Activated T-helper 2 cell treated with anti-CD3 and anti-CD28 coated beads, Interferon-gamma antibody, Interleukin-2, Interleukin-4, amounts not matched to agents 10 μg/mL and 5 μg/mL and 100 μg/mL, durations not matched to agents 14 hours and 24 hours and 36 hours (primary cell): ENCODE measurements at places on chromosomes 13 and 19.

DNA sequence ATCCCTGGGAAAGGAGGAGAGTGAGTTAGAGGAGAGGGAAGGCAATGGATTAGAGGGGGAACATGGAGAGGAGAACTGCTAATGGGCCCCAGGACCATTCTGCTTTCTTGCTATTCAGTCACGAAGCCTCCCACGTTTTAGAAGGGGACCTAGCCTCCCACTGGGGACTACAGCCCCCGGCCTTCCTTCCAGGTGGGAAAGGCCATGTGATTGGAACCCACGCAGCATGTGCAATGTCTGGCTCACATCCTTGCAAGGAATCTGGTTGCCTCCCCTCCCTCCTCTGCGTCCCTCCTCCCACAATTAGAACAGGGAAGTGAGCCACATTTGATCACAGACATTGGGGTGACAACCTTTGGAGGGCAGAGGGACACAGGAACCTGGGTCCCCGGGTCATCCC, 22.5 kb upstream of the PLA2G4C start:
- DNase-seq: no peak

DNA sequence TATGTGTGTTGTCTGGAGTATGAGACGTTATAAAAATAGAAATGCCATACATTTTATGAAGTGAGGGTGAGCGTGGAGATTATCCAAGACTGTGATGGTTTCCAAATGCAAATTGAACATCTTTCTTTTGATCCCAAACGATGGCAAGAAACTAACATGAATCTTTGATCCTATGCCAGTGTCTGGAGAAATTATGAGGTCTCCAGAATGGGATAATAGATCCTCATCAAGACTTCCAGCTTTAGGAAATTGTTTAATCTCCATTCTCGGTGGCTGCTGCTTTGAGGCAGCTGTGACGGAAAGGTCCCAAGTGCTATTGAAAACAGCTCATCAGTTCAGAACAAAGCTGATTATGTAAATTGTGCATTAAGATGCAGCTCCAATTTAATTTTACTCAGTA, 30.8 kb downstream of the CBY2 start:
- DNase-seq: no peak

- no peak for DNase-seq
These were observed 18.8 kb upstream of the SPC24 start for GRCh38 chr19:11174336-11174735.

DNA sequence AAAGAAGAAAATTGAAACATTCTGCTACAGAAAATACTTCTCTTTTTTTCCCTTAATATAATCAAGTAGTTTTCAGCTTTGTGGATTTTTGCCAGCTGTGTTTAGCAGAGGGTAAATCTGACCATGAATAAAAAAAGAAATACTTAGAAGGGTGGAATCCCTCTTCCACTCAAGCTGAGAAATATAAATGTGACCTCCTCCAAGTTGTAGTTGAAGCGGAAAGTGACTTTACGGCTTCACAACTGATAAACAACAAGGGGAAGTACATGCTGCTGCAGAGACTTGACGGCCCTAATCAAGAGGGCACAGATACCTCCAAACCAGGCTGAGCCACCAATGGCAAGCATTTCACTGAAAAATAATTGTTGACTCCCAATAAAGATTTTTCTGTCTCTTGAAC, 785.0 kb downstream of the SLITRK5 start:
- DNase-seq: no peak

DNA sequence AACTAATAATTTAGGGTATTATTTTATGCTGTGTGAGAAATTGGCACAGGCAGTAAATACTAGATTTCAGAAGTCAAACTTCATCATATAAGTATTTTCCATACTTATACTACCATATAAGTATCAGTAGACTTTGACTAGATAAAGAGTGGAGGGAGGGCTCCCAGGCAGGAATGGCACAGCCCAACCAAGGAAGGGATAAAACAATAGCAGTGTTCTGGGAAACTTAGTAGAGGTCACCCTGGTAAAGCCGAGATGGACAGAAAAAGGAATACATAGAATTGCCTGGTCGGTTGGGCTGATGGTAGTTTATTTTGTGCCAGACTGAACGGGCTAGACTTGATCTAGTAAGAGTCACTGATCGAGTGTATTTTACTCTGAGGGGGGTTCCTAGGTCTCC, 19.6 kb upstream of the KCTD4 start:
- no peak for DNase-seq

GRCh38 chr13:49314344-49314882, 66.7 kb downstream of the CDADC1 start:
- DNase-seq: no peak

- DNase-seq: no peak
These were observed 277.1 kb downstream of the KLF5 start for GRCh38 chr13:73335944-73336343.

GRCh38 chr19:15464394-15465385, at the start of gene RASAL3:
TSS of gene RASAL3 (minus strand) at chr19:15464544. CDS start at chr19:15464358, 186 bp downstream.
- peak; percentile 61 for DNase-seq

GRCh38 chr19:50556282-50557008, 11.8 kb downstream of the LRRC4B start:
- peak; percentile 73 for DNase-seq

DNA sequence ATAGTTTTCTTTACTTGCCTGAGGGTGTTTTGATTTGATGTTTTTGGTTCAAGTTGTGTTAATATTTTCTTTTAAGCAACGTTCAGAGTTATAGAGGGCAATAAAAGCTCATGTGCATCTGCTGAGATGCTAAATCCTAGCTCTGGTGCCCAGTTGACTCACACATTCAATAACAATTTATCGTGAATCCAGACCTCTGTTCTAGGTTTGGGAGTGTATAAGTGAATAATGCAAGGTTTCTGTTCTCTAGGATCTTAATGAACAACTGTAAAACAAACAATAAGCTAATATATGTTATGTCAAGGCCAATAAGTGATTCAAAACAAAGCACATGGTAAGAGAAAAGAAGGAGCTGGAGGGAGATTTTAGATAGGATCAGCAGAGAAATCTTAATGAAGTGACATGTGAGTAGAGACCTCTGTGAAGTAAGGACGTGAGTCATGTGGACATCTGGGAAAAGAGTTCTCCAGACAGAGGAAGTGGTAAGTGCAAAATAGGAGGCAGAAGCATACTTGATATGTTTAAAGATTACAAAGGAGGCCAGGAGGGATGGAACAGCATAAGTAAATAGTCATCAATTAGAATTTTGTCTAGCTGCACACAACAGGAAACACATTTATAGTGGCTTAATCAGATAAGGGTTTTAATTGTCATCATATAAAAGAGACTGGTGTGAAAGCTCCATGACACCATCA, 278.5 kb upstream of the HTR2A start:
- DNase-seq: no peak

DNA sequence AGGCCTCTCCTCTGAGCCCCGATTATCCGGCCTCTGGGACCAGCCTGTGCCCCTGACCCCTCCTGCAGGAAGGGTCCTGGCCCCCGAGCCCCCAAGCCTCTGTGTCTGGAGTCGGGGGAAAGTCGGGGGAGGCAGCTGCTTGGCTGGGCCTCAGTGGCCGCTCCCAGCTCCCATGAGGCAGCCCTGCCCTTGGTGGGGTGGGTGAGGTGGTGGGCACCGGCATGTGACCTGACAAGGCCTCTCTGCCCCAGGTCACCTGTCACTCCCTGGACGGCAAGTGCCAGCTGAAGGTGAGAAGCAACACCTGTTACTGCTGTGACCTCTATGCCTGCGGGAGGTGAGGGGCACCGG, 41.5 kb downstream of the TMEM255B start:
- DNase-seq: no peak

DNA sequence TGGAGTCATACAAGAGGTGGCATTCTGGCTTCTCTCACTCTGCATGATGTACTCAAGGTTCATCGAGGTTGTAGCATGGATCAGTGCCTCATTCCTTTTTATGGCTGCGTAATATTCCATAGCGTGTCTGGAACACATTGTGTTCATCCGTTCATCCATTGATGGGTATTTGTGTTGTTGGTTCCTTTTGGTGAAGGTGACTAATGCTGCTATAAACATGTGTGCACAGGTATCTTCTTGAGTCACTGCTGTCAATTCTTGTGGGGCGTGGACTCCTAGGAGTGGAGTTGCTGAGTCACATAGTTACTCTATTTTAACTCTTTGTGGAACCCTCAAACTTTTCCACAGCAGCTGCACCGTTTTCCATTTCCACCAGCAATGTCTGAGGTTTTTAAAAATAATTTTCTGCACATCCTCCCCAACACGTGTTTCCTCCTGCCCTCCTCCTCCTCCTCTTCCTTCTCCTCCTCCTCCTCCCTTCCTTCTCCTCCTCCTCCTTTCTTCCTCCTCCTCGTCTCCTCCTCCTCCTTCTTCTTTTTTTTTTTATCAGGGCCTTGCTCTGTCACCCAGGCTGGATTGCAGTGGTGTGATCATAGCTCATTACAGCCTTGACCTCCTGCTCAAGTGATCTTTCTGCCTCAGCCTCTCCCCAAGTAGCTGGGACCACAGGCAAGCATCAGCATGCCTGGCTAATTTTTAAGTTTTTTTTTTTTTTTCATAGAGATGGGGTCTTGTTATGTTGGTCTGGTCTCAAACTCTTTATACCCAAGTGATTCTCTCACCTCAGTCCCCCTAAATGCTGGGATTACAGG, 2.0 kb upstream of the TMEM221 start:
- no peak for DNase-seq

DNA sequence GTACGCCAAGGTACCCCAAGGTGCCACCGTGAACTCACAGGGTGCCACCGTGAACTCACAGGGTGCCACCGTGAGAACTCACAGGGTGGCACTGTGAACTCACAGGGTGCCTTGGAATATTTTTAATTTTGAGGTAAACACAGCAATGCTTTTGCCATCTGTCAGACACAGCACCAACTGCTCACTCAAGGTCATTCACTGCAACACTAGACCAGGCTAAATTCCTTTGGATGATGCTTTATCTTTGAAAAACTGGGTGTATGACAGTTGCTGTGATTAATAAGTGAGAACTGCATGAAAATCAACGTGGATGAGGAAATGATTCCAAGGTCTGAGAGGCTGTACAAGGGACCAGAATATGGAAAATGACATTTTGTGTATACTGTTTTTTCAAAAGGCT, 18.9 kb downstream of the SAFB2 start:
- DNase-seq: no peak

DNA sequence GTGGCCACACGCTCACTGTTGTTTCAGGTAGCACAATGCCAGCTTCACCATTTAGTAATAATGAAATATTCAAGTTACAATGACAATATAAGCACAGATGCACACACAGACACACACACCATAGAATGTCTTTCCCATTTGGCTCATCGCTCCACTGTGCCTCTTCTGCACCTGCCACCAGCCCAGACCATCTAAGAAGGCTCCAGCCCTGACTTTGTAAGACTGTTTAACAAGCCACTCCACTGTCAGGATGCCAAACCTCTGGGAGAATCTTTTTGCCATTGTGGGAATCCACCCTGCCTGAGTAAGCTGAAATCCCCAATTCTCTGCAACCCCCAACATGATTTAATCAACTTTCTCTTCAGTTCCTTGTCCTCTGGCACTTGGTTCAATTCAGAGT, 60.6 kb downstream of the LHFPL6 start:
- no peak for DNase-seq

GRCh38 chr13:97250560-97250959, 28.4 kb downstream of the MBNL2 start:
- no peak for DNase-seq

GRCh38 chr19:54387991-54388801, 23.5 kb upstream of the LAIR1 start:
- peak; percentile 32 for DNase-seq

DNA sequence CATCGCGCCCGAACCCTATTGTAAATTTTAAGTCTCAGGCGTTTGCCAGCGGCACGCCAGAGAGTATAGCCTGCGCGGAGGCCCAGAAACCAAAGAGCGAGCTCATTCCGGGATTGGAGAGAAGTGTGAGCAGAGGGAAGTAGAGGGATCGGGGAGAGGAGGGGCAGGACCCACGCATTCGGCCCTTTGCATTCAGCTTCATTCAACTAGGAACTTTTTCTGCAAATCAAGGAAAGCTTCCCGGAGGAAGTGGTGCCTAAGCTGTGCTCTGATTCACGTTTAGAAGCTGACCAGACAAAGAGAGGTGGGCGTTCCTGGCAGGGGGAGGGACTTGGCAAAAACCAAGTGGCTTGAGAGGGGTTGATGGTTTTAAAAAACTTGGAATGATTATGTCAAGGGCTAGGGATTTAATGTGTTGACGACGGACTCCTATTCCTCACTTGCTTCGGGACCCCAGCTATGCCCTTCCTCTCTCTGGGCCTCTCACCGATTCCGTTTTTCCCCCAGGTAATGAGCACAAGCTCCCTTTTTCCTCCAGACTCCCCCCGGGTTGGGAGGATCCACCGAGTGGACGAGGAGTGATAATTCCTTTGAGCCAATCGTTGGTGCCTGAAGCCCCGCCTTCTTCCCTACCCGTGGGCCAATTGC, 811 bp upstream of the PRMT1 start:
- peak; percentile 37 for DNase-seq

DNA sequence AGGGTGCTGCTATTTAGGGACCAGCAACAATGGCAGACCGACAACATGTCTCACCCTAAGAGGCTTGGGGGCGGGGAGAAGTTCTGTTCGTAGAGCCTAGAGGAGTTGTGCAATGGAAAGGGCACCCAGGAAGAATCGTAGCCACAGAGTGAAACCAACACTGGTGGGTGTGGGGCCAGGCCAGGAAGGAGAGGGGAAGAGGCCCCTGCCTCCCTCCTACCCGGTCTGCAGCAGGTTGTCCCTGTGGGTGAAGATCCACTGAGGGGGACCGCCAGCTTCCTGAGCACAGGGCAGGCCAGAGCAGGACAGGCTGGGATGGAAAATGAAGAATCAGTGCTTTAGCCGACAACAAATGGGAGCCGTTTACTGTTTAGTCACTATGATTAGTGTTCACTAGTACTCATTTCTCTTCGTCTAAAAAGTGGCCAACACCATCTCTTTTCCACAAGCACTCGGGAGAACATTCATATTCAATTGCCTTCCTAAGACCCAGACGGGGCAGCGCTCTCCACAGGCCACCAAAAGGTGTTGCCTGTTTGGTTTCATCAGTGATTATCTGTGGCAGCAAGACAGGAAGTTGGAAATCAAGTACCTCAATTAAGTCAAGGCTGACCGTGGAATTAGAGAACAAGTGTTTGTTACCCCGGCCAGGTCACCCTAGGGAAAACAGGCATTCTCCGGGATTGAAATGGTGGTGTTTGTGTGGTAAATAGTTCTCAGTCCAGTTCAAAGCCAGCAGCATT, 1.1 kb upstream of the ATP11A start:
- DNase-seq: peak; percentile 37
